Hematopoietic multipotent progenitor cell (in vitro differentiated cells): ENCODE measurements at places on chromosomes 12 and 14.

DNA sequence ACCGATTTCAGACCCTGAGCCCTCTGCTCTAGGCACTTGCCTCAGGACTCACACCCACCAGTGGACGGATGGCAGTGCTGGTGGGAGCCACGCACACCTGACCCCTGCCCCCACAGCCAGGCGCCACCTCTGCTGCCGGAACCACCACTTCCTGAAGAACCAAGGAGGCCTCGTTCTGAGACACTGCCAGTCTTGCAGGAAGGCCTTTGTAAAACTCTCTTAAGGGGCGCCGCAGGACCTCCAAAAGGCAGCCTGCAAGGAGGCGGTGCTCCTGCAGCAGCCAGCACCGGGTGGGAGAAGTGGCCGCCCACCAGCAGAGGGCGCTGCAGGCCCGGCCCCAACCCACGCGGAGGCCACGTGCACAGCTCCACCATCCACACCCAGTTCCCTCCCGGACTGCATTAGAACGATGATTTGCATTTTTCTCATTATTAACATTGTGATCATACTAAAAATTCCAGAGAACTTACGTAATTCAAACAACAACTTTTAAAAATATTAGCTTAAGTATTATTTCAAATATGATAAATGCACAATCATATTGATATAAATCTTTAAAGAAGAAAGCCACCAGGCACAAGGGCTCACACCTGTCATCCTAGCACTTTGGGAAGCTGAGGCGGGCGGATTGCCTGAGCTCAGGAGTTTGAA lies 12.8 kb downstream of the STX2 start:
- peak; percentile 57 for DNase-seq

GRCh38 chr14:35480119-35480769 lies 53.7 kb upstream of the INSM2 start:
- no peak for DNase-seq

DNA sequence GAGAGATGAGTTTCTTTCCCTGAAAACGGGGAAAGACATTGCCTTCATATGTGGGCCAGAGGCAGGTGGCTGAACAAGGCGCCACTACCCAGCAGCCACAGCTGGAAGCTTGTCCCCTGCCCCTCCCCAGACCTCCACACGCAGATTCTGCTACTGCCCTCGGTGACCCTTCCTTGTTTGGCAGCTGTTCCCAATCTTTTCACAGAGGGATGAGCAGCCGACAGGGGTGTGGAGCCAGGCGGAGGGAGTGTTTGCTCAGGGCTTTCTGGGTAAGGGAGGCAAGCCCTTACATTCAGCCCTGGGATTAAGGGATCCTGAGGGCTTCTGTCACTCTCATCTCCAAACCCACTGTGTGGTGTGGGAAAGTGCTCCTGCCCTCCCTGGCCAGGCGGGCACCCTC lies 4.5 kb upstream of the KRT4 start:
- no peak for DNase-seq

- no peak for DNase-seq
Measured at GRCh38 chr12:13816394-13816793, 165.0 kb downstream of the GRIN2B start.

GRCh38 chr14:39568809-39569538 lies 136.7 kb upstream of the FBXO33 start:
- no peak for DNase-seq

DNA sequence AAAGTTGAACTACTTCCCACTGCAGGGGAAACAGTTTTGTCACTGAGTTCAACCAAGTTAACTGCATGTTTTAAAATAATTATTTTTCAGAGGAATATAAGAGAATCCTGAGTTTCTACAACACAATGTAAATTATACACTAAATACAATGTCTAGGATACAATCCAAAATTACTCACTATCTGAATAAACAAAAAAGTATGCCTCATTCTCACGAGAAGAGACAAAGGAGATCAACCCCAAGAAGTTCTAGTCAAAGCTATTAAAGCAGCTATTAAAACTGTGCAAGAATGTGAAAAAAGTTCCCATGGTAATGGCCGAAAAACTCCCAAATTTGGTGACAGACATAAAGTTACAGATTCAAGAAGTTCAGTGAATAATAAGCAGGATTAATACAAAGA lies 8.8 kb upstream of the KCNK13 start:
- DNase-seq = no peak
